Natural killer cell treated with Interleukin-12 subunit alpha and Interleukin-12 subunit beta and Interleukin-15 and Interleukin-18, amount 100 ng/mL, for 72 hours (primary cell): ENCODE measurements at places on chromosomes 13 and 19.

- no peak for DNase-seq
These were observed 173.8 kb downstream of the KDM4B start for GRCh38 chr19:5142725-5143097.

- no peak for DNase-seq
These were observed 14.9 kb upstream of the AP1M2 start for GRCh38 chr19:10601999-10602329.

DNA sequence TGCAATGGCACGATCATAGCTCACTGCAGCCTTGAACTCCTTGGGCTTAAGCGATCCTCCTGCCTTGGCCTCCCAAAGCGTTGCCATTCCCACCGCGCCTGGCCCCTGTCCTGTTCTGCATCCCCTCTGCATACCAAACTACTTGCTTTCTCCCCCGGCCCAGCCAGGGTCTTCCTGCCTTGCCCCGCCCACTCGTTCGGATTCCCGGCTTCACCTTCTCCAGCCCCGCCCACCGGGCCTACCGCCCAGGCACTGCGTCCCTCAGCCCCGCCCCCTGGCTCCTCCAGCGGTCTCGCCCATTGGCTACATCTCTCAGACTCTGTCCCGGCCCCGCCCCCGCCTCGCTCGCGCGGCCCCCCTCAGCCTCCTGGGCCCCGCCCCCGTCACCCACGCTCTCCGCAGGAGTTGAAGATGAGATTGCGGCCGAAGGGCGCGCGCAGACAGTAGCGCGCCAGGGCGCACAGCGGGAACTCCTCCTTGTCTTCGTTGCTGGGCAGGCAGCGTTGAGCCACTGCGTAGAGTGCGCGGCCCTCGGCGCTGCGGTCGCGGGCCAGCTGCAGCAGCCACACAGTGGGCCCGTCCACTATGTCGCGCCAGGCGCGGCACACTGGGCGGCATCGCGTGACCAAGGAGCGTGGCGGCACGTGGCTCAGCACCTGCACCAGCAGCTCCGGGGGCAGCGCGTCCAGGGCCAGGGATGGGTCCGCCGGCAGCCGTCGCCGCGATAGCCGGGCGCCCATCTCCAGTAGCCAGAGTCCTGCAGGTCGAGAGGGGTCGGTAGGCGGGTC is 19.0 kb downstream of the MRPS12 start:
- DNase-seq = peak; percentile 93

DNA sequence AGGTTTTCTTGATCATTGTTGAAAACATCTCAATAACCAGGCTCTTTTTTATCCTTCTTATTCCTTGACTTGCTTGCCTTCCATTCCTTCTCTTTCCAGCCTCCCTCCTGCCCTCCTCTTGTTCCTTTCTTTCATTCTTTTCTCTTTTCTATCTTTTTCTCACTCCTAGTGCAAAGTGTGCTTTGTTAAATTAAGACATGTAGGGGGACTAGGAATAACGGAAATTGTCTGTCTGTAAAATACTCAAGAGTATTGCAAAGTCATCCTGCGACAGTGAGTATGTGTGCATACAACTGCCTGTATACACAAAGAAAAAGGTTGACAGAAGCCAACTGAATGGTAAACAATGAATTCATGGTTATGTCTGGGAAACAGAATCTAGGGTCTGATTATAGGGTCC is 70.1 kb downstream of the LRRC63 start:
- DNase-seq = no peak

GRCh38 chr13:96000069-96000468 is 53.1 kb downstream of the UGGT2 start:
- DNase-seq = no peak

- DNase-seq = no peak
These were observed 37.1 kb upstream of the RNF113B start for GRCh38 chr13:98214008-98214643.

GRCh38 chr13:29523199-29523961 is 72.1 kb downstream of the SLC7A1 start:
- DNase-seq = peak; percentile 56

GRCh38 chr13:113146750-113147149 is 11.7 kb upstream of the PROZ start:
- no peak for DNase-seq

DNA sequence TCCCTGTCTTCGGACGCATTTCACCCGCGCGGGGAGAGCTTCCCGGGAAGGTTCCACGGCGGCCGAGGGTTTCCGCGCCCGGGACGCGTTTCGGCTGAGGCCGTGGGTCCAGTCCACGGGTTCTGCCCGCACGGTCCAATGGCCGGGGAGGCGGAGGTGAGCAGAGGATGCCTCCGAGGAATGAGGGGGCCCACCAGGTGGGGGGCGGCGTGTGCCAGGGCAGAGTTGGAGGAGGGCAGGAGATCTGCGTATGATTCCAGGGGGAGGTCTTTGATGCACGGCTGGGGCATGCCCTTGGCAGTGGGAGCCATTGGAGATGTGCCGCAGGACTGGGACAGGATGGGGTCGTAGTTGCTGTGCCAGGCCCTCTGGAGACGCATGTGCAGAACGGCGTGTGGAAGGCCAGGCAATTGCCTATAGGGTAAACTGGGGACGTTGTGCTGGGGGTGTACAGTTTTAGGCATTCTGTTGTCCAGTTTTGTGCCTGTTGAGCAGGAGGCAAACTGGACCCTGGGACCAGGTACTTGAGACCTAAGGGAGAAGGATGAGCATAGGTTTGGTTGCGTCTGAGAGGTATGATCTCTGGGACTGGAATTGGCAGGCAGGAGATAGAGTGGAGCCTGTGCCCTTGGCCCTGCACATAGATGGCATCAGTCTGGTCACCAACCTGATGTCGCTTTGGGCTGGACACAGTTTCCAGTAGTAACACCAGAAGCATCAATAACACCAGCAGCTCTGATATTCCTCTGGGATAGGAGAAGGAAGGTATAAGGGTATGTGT is 751 bp downstream of the ZNF584 start:
- DNase-seq = no peak

- no peak for DNase-seq
These were observed 54.8 kb upstream of the SOX1 start for GRCh38 chr13:112012016-112012704.

DNA sequence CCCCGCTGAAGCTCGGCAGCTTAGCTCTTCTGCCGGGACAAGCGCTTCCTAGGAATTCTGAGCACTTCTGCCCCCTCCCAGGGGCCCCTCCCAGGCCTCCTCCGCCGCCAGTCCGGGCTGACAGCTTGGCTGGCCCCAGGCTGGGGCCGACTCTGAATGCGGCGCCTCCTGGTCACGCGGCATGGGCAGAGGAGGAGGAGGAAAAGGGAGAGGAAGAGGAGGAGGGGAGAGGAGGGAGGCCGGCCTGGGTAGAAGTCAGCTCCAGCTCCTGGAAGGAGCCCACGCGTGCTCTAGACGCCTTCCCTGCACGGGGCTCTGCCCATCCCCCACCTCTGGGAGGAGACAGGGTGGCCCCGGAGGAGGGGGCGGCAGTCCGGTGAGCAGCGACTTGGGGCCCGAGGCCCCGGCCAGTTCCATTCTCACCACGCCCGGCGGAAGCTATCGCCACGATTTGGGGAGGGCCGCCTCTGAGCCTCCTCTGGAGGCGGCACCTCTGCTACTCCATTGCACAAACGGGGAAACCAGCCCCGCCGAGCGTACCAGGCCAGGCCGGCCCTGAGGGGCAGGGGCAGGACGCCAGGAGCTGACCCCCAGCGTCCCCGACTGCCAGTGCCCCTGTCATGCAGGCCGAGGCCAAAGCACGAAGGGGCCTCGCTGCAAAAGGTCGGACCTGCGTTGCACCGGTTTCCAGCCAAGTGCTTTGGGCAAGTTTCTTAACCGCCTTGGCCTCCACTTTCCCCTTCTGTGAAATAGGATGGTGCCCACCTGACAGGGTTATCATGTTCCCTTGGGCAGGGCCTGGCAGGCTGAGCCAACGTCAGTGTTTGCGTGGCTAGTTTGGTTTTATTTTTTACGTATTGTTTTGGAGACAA is 31.6 kb downstream of the CCNE1 start:
- DNase-seq = no peak

- DNase-seq = no peak
These were observed 34.7 kb upstream of the IRS2 start for GRCh38 chr13:109821103-109821502.

DNA sequence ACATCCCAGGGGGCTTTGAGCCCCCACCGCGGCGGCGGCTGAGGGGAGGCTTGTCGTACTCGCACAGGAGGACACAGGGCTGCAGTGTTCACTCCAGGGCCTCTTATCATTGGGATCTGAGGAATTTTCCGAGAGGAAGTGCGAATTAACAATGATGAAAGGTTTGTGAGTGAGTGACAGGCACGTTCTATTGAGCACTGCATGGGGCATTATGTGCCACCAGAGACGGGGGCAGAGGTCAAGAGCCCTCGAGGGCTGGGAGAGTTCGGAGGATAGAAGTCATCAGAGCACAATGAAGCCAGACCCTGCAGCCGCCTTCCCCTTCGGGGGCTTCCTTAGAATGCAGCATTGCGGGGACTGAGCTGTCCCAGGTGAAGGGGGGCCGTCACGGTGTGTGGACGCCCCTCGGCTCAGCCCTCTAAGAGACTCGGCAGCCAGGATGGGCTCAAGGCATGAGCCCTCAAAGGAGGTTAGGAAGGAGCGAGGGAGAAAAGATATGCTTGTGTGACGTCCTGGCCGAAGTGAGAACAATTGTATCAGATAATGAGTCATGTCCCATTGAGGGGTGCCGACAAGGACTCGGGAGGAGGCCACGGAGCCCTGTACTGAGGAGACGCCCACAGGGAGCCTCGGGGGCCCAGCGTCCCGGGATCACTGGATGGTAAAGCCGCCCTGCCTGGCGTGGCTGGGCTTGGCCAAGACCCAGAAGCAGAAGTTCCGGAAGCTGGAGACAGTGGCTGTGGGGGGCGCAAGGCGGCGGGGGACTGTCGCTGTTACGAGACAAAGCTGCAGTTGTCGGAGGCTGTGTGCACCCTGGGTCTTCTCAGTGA is 53.9 kb downstream of the MCF2L start:
- DNase-seq = no peak

GRCh38 chr13:50393628-50394027 is 378.4 kb downstream of the KCNRG start:
- DNase-seq = no peak

DNA sequence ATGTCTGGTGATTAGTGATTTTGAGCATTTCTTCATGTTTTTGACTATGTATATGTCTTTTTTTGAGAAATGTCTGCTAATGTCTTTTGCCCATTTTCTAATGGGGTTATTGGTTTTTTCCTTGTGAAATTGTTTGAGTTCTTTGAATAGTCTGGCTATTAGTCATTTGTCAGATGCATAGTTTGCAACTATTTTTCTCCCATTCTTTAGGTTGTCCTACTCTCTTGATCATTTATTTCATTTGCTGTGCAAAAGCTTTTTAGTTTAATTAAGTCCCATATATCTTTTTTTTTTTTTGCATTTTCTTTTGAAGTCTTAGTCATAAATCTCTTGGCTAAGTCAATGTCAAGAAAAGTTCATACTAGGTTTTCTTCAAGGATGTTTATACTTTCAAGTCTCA is 449.8 kb downstream of the DACH1 start:
- DNase-seq = no peak

DNA sequence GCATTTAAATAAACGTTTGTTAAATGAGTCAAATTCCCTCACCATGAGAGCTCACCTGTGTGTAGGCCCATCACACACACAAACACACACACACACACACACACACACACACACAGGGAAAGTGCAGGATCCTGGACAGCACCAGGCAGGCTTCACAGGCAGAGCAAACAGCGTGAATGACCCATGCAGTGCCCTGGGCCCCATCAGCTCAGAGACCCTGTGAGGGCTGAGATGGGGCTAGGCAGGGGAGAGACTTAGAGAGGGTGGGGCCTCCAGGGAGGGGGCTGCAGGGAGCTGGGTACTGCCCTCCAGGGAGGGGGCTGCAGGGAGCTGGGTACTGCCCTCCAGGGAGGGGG is 8.5 kb upstream of the CEACAM5 start:
- DNase-seq = no peak

GRCh38 chr13:94703271-94703670 is 9.1 kb downstream of the SOX21 start:
- DNase-seq = no peak

DNA sequence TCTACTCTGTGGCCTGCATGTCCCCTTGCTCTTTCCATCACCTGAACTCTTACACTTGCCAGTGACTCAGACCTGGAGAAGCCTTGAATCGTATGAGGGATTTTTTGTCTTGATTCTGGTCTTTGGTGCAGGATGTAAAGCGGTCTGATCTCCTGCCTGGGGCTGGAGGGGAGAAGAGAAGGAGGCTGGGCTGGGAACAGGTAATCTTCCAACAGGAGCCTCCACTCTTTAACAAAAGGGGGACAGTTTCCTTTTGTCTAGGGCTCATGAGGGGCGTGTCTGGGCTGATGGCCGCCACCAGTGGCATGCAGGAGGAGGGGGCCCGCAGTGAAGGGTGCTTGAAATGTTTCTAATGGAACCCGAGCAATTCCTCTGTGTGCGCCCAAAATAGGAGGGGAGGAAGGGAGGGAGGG is 24.7 kb downstream of the NFIX start:
- no peak for DNase-seq

- DNase-seq = no peak
These were observed 38.4 kb upstream of the CPB2 start for GRCh38 chr13:46143184-46143701.

- DNase-seq = no peak
These were observed 21.5 kb downstream of the NFIX start for GRCh38 chr19:13016628-13017305.

DNA sequence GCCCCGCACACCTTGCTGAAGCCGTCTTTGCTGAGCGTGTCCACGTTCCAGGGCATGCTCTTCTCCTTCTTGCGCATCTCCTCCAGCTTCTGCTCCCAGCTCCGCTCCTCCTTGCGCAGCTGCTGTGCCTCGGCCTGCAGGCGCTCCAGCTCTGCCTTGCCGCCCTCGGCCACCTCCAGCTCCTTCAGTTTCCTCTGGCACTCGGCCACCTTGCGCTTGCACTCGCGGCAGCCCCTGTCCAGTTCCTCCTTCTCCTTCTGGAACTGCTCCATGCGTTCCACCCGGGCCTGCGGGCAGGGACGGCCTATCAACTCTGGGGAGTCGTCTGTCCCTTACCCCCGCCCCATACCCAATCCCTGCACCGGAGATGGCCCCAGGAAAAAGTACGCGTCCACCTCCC is 7.4 kb downstream of the CDC37 start:
- no peak for DNase-seq

GRCh38 chr13:47334173-47334572 is 437.3 kb upstream of the HTR2A start:
- no peak for DNase-seq

GRCh38 chr13:78655906-78656305 is 3.0 kb downstream of the OBI1 start:
- DNase-seq = no peak

- DNase-seq = no peak
These were observed 573 bp upstream of the ZNF614 start for GRCh38 chr19:52028780-52029123.

- DNase-seq = peak; percentile 70
These were observed 4.0 kb downstream of the EBI3 start for GRCh38 chr19:4233282-4233853.

- DNase-seq = peak; percentile 67
These were observed 1.0 kb downstream of the ZNF253 start for GRCh38 chr19:19866611-19867248.

GRCh38 chr19:51593138-51593890 is 22.2 kb downstream of the ZNF175 start:
- DNase-seq = no peak
